ENCODE measurements at places on chromosomes 7 and 10.

- no peak for DNase-seq
These were observed 264.3 kb downstream of the CACNA2D1 start for GRCh38 chr7:82179311-82179710.

- DNase-seq = no peak
These were observed 204.7 kb downstream of the DNAJB6 start for GRCh38 chr7:157541295-157542067.

DNA sequence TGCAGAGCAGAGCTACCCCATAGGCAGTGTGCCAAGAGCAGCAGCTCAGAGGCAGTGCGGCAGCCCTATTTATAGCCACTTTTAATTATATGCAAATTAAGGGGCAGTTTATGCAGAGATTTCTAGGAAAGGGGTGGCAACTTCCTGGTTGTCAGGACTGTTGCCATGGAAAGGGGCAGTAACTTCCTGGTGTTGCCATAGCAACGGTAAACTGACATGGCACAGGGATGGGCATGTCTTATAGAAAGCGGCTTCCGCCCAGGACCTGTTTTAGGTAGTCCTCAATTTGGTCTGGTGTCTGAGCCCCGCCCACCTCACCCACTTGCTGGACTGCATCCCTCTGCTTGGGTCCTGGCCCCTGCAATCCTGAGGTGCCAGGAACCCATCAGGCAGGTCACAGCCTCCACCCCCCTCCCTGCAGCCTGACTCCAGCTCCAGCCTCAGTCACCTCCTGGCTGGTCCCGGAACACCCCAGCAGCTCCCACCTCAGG, 115.8 kb downstream of the TMEM130 start:
- no peak for DNase-seq

- DNase-seq = no peak
These were observed 30.4 kb upstream of the BMPER start for GRCh38 chr7:33874943-33875342.

DNA sequence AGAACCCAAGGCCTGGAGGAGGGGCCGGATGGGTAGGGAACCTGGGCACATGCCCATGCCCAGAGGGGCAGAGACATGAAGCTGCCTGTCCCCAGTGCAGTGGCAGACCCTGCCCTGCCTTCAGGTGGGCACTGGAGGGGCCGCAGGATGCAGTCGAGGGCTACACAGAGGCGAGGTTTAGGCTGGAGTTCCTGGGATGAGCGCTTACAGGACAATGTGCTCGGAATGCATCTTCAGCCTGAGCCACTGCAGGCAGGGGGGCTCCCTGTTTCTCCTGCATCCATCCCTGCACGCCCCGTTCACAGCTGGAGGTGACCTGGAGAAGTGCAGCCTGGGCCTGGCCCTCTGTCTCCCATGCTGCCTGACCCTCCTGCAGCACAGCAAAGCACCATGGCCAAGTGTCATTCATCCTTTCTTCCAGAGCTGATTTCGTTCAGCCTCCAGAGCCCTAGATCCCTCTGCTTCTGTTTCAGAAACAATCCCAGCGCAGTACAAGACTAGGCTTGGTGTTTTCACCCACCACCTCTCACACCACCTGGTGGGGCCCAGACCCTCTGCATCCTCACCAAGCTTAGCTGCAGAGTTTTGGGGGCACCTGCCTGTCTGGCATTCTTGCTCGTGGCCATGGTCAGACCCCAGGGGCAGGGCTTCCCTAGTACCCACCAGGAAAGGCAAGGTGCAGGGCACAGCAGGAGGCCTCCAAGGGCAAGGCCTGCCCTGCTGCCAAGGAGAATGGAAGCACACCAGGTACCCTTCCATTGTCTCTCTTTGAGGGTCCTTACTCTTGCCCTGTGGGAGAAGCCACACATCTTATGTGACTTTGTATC, 311.9 kb downstream of the TCERG1L start:
- no peak for DNase-seq

DNA sequence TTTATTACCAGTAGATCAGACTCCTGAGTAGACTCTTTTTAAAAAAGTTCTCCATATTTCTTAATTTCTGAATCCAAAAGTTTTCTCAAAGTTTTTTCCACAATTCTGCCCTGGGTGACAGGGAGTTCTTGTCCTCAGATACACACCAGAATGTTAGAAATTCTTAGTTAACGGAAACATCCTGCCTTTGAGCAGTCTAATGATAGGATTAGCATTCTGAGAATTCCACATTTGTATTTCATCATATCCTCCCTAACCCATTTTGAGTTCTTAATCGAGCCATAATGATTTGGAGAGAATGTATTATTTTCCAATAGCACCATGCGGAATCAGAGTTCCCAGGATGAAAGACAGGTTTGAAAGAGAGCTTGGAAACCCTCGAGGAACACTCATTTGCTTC, 28.9 kb upstream of the MRPS33 start:
- no peak for DNase-seq

DNA sequence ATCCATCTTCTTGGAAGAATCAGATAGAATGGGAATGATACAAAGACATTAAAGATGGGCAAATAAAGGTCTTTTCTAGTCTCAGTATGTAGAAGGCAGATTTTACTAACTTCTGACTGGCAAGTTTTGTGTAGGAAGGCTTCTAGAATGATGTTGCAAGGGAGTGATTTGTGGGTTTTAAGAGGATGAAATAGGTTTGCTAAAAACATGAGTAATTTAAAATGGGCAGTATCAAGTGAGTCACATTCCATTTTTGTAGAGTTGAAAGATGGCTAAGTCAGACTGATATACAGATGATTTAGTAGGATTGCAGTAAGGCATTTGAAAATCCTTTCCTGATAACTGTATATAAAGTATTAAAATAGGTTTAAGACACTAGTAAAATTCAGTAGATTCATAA, 777.4 kb downstream of the SORCS1 start:
- DNase-seq = no peak

DNA sequence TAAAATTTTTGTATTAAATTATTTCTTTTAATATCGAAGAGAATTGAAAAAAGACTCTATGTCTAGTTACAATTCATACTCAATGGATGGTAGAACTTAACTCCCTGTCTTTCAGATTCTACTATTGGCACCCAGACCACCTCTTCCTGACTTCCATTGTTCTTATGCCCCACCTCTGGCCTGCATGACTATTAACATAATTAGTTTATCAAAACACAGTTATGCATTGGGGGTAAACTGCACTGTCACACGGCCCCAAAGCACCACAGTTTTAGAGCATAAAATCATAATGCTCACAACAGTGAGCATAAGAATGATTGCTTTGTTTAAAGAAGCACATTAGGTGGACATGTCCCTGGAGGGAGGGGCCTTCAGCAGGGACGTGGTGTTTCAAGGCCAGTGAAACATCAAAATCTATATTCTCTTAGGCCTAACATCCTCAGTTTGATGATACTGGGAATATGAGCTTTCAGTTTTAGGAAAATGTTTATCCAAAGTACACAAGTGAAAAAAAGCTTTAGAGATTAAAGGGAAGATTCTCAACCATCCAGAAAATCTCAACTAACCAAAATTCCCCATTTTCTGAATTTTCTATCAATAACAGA, 79.8 kb downstream of the NRP1 start:
- no peak for DNase-seq

Measured in mesothelial cell of epicardium (in vitro differentiated cells).